ENCODE measurements at places on chromosomes 1 and 21.

- no peak for DNase-seq
Observed at GRCh38 chr1:184933944-184934343, 40.4 kb downstream of the NIBAN1 start.

DNA sequence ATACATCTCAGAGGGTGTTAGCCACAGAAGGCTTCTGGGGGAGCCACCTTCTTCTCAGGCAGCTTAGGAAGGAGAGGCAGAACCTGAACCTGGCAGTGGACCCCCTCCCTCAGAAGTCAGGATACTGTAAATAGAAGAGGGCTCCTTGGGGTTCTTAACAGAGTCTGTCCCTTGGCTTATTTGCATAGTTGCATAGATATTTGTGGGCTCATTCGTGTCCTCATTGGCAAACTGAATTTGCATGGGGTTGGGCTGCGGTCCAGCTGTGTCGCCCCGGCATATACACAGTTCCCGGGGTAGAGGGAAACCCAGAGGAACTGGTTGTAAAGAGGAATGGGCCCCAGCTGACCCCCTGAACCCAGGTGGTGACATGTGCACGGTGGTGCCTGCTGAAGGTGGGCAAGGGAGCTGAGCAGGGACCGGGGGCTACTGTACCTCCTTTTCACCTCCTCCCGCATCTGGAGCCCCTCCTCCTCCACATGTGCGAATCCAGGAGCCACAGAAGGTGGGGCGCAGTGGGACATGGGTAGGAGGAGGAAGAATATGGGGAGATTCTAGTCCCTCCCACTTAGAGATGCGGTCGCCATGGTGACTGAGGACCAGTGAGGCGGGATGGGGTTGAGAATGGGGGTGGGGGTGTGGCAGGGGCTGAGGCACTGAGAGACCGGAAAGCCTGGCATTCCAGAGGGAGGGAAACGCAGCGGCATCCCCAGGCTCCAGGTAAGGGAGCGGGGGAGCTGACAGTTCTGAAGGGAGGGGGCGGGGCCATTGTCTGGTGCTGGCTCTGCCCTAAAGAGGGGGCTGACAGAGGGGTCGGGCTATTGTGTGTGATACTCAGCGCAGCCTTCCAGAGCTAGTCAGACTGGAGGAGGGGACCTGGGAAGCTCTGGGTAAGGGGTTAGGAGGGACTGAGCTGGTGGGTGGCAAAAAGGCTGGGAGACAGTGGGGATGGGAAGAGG is 3.7 kb upstream of the SEMA4A start:
- no peak for DNase-seq

DNA sequence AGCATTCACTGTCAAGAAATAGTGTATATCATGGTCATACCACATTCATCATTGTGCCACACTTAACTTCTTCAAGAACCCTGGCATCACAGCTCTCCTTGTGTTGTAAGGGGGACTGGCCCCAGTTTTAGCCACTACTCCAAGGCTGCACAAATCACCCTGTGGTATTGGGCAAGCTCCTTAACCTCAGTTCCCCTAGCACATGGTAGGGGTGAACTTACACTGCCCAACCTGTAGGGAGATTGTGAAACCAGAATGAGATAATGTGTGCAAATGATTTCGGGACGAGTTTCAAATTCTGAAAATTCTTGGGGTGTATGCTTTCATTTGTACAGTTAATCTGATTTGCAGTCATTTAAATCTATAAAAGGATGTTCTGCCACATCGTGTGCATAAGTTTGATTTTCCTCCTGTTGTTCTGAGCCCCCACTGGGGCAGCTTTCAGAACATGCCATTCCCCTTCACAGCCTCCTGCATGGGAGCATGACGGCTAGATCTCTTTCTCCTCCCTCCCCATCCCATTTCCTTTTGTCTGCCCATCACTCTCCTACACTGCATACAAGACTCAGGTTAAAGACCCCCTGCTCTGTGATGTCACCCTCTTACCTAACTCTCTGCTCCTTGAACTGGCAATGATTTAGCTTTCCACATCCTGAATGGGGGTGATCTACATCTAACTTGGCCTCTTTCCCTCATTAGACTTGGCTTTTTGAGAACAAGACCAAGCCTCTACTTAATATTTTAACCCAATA is 290.3 kb downstream of the CHRM3 start:
- DNase-seq, result no peak

DNA sequence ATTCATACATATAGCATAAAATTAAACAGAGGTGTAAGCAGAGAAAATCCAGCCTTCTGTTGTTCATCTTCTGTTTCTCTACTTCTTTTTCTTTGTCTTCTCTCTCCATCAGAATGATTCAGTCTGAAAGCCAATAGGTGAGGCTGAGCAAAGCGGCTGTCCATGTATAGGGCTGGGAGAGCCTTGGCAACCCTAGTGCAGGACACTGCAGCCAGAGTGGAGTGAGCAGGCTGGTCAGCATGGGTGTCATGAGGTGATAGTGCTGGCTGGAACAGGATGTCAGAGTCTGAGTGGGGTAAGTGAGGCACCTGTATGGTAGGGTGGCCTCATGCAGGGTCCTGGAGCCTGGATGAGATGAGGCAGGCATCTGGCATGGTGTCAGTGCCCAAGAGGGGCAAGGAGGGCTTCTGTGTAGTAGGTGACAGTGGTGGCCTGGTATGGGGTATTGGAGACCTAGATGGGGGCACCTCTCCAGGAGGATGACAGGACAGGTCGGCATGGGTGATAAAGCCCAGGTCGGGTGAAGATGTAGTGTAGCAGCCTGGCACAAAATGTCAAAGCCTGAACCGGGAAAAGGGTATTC is 45.5 kb upstream of the GTF2B start:
- DNase-seq, result no peak

- DNase-seq, result no peak
Observed at GRCh38 chr21:17610911-17611310, 1.8 kb downstream of the BTG3 start.

DNA sequence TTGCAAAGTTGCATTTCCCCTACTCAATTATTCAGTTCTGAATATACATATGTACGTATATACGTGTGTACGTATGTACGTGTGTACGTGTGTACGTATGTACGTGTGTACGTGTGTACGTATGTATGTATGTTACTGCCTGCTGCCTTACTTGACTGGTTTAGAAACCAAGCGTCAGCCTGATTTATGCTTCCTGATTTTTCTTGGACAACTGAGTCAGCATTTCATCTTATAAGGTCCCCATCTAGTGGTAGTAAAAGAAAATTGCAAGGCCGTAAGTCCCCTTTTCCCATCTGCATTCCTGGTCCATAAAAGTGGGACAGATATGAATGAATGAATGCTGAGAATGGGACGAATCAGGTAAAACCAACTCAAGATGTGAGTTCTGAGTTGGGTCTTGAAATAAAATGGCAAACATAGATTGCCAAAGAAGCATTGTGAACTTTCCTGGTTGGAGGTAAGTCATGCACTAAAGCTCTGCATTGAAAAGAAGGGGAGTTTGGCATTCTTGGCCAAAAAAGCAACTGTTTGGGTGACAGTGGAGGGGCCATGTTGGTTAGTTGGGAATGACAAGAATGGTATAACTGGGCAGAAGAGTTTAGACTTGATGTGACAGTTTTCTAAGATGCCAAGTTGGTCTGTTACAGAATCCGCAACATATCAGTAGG is 76.4 kb upstream of the DNAH14 start:
- DNase-seq, result peak; percentile 3

Data from NCI-H524 (cell line).